ENCODE measurements at places on chromosomes 7 and 10.

DNA sequence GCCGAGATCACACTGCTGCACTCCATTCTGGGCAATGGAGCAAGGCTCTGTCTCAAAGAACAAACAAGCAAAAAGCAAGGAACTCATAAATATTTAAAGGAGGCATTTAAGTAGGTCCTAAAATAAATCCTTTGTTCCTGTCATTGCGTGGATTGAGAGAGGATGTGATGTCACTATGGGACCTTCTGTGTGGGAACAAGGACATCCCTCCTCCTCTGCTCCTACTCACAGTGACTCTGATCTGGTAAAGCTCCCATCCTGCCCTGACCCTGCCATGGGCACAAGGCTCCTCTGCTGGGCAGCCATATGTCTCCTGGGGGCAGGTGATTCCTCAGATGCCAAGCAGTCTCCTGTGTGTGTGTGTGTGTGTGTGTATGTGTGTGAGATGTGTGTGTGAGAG lies 74.1 kb upstream of the PRSS58 start:
- DNase-seq = no peak

DNA sequence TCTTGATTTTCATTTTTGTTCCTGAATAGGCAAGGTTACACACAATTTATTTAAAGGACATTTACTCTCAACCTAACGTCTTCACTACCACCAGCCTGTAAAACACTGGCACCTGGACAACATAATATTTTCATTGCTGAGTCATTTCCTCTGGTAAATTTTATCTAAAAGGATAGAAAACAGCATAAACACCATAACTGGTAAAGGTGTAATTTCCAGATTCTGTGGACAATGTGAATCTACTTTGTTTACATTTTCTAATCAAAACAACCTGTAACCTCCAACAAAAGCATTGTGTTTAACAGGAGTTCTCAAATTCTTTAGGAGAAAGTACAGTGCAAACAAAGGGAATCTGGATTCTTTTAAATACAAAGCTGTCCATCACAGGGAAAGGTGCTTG lies 472.0 kb upstream of the AKR1E2 start:
- no peak for DNase-seq

DNA sequence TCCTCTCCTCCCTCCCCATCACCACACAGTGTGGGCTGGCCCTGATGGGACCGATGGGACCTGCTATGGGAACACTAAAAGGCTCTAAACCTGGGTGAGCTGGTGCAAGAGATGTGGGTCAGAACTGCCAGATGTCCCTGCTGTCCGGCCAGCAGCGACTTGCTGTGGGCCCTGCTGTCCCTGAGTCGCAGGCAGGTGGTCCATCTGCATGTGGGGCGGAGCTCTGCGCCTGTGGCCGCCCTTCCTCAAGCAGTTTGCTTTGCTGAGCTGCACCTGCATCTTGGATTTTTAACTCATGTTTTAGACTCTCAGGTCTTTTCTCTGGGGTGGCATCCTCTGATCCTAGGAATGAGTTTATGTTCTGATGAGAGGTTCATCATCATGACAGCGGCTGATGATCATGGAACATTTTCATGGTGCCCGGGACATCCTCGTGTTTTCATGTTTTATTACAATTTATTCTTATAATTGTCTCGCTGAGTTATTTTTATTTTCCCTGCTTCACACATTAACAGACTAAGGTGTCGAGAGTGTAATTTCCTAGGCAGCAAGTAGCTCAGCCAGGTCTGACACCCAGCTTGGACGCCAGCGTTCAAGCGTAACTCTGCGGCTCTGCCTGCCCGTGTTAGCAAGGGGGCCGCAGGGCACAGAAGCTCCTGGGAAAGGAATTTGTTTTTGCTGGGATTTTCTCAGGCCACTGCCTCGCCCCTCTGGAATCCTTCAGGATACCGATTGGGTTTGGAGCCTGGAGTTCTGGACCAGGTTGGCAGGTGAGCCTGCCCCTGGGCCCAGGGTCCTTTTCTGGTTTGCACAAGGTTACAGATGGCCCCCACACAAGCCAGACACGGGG lies 615.2 kb upstream of the FOXK1 start:
- no peak for DNase-seq

- DNase-seq = peak; percentile 44
Measured at GRCh38 chr10:133335246-133336117, 1.2 kb downstream of the CALY start.

GRCh38 chr7:141945356-141945755 lies 1.4 kb downstream of the CLEC5A start:
- DNase-seq = no peak

GRCh38 chr7:123974326-123974908 lies 49.4 kb downstream of the SPAM1 start:
- DNase-seq = no peak

GRCh38 chr10:45441239-45442190 lies 67.5 kb downstream of the ALOX5 start:
- peak; percentile 10 for DNase-seq

DNA sequence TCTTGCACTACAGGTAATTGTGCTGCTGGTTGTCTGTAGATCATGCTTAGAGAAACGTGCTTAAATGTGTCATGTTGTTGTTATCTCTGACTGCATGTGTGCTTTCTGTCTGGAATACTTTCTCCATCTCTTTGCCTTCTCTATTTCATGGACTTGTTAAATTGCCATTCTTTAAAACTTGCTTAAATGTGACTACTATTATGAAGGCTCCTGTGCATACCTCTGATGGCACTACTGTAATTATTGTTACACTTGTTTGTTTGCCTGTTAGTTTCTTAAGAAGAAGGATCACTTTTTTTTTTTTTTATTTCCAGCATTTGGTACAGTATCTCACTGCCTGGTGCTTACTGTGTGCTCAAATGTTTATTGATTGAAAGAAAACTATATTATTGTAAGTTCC lies 41.6 kb downstream of the KMT2E start:
- DNase-seq = no peak

GRCh38 chr10:2119316-2119715 lies 382.0 kb upstream of the ADARB2 start:
- no peak for DNase-seq

DNA sequence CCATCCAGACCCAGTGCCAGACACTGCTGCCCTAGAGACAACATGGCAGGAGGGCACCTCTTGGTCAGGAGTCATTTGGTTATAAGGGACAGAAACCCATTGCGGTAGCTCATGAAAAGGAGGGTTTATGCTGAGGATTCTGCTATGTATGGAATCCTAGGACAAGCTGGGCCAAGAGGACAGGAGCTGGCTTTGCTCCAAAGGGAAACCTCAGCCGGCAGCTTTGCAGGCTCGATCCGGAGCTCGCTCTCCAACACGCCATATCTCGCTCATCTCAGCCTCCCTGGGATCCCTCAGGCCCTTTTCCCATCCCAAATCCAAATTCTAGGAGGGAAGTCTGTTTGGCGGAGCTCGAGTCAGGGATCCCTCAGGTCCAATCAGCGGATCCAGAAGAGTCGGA lies 345.7 kb downstream of the GLRX3 start:
- no peak for DNase-seq

DNA sequence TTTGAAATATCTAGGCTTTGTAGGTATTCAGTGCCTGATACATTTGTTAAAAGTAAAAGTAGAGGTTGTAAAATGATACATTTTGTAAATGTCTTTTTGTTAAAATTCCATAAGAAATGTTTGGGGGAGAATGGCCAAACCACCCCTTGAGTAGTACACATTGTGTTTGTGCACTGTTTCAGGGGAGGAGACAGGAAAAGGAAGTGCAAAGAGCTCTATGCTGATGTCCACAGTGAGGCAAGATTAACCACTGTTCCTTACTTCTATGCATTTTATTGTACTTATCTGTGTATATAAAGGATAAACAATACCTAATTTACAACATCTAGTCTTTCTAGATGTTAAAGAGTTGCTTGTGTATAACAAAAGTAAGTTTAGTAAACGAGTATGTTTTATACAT lies 7.4 kb upstream of the CYCS start:
- no peak for DNase-seq

- DNase-seq = no peak
Measured at GRCh38 chr7:36865019-36865418, 140.7 kb upstream of the AOAH start.

GRCh38 chr7:67794544-67794943 lies 797.9 kb downstream of the TYW1 start:
- DNase-seq = no peak

DNA sequence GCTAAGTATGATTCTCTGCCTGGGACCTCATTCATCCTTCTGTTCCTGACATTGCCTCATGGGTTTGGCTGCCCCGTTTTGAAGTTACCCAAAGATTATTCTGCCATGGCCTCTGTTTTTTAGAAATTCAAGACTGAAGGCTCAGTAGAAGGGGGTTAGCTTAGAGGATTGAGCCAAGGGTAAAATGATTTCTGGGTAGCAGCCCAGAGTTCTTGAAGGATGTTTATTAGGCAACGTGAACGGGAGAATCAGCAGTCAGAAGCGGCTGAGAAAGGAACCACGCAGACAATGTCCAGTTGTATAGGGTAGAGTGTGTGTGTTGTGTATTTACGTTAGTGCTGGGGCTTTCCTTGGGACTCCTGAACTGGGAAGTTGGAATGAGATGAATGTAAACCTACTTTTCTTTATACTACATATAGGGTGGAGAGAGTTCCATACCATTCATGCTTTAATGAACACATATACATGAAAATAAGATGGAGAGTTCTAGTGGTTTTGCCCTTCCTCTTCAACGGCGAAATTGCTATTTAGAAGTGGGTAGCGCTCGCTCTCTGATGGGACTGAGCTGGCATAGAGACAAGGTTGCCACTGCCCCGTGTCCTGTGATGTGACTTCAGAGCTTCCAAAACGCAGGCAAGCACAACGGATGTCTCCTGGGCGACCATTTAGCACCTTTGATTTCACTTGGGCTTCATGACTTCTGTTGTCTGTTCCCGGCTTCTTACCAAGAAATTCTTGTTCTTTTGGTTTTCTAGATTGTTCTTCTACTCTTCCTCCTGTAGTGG lies 35.0 kb upstream of the IL15RA start:
- peak; percentile 7 for DNase-seq

- no peak for DNase-seq
Measured at GRCh38 chr7:88759230-88760135, at the start of gene ZNF804B. ZNF804B (plus strand) TSS chr7:88759700; CDS start chr7:88759977, 277 bp downstream.

- DNase-seq = peak; percentile 63
Measured at GRCh38 chr10:122461367-122461728, at the start of gene HTRA1. HTRA1 (plus strand) TSS chr10:122461553; CDS start chr10:122461653, 100 bp downstream.

DNA sequence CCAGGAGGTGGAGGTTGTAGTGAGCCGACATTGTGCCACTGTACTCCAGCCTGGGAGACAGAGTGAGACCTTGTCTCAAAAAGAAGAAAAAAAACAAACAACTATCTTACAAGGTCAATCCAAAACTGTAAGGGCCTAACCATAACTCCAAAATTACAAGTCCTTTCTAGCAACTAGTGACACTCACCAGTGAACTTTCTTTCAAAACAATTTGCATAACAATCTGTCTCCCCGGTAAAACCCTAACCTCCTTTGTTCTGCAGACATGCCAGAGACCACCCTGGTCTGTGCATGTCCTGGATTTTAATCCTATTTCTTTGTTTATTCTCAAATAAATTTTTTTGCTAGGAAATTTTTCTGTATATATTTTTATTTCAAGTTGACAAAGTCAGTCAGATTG lies 68.1 kb downstream of the EXOC6 start:
- DNase-seq = no peak

GRCh38 chr7:148253629-148254028 lies 336.9 kb upstream of the C7orf33 start:
- DNase-seq = no peak

GRCh38 chr10:97923057-97923456 lies 73.4 kb downstream of the GOLGA7B start:
- DNase-seq = no peak

- DNase-seq = no peak
Measured at GRCh38 chr7:10192074-10192473, 781.6 kb upstream of the PHF14 start.

DNA sequence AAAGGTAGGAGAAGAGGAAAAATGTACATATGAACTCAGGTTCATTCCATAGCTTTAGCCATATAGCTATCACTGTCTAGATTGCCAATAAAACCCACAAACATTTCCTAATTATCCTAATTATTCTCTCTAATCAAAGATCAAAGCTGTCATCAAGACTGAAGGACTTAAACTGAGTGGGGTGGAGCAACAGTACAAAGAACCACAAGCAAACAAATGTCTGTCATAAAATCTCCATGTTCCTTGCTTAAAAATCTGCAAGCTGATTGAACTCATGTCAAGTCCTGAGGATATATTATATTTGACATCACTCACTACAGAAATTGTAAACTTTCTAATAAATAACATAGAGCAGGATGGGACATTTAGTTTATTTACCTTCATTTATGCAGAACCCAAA lies 315.9 kb downstream of the SNX13 start:
- DNase-seq = no peak

DNA sequence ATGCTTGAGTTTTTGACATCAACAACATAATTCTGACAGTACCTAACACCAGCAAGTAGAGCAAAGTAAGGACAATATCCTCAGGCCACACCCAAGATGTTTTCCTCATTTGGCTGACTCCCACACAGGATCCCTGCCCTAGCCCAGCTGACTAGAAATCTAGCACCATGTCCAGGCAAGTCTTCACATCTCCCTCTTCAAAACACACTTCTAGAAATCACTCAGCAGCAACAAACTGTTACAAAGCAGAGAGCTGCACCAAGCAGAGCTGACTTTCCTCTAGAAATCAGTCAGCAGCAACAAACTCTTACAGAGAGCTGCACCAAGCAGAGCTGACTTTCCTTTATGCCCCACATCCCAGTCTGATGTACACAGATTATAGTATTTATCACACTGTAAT lies 7.7 kb downstream of the TMEM168 start:
- peak; percentile 29 for DNase-seq

GRCh38 chr7:21154614-21155013 lies 273.3 kb upstream of the SP4 start:
- DNase-seq = peak; percentile 35

DNA sequence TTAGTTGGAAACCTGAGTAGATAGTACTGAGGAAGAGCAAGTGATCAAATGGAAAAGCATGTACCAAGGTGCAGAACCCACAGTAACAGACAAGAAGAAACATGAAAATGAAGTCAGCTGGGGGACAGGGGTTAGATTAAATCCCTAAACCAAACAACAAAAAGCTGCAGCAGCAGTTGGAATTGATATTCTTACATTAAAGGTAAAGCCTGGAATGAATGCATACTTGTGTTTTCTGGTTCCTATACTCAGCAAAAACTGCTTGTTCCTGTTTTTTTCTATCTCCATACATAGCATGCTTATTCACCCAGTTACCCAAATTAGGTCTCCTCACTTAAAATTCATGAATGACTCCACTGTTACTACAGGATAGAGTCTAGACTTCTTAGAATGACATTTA lies 92.4 kb downstream of the TPST1 start:
- DNase-seq = no peak

DNA sequence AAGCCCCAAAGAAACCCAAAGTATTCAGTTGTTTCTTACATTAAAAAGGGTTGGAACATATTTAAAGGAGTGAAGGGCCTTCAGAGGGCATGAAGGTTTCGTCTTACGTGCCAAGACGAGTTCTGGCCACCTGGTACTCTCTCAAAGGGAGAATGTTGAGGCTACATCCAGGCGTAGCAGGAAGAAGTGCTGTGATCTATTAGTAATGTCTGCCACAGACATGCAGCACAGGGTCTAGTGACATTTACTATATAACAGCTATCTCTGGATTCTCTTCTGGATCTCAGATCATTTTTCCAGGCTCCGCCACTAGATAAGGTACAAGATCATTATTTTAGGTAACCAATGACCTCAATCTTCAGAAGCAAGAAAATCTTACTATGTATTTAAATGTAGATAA lies 76.5 kb upstream of the ARID5B start:
- DNase-seq = no peak

- DNase-seq = no peak
Measured at GRCh38 chr7:80532153-80532552, 20.3 kb upstream of the GNAT3 start.

GRCh38 chr10:17742918-17743317 lies 9.1 kb upstream of the TMEM236 start:
- peak; percentile 74 for DNase-seq

Data from colonic mucosa (tissue), 4 donors.